ENCODE measurements at places on chromosomes 3 and 15.

DNA sequence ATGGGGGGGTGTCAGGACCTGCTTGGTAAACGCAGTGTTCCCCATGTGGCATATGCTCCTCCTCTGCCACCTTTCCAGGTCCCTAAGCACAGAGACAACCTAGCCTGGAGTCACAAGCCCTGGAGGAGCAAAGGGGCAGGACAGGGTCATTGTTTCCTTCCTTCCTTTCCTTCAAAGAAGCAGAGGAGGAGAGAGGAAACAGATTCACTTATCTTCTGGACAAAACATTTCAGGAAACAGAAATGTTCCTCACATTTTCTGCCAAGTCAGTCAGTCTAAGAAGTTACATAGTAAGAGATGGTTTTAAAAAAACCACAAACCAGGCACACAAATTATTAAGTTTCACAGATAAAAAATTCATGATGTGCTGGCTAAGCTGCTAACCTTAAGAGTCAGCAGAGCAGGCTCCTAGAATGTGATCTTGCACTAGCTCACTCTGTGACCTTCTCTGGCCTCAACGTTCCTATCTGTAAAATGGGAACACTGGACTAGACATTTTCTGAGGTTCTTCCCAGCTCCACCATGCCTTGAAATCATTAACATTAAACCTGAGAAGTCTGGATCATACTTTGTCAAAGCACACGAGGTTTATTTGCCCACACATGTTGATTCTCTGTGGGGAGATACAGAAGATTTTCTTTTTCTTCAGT, 47.9 kb downstream of the ATP13A5 start:
- no peak for DNase-seq

DNA sequence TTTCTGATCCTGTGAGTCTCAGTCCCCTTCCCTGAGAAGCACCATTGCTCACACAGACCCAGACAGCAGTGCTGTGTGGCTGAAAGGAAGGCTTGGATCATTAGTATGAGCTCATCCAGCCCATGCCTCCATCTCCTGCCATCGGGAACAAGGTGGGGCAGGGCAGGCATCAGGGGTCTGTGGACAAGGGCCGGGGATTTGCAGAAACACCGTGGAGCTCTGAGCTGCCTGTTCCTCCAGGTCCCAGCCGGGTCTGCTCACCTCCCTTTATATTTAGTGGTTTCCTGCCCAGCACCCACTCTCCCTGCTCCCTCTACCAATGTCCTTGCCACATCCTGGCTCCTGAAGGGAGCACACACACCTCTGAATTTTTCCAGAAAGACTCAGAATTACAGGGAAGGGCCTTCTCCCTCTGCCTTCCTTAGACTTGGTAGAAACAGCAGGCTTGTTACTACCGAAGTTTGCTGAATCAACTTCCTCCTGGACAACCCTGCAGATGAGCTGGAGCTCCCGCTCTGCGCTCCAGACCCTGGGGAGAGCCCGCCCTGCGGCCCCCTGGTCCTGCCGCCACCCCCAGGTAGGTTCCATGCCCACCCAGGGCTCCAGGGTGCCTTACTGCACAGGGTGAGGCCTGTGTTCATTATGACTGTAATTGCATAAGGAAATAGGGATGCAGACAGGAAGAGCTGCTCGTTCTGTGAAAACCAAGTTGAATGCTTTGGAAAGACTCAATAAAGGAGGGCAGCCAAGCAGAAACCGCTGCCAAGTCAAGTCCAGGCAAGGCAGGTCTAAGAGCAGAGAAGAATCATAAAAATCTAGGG, 128.1 kb downstream of the NSMCE3 start:
- DNase-seq = no peak

GRCh38 chr15:39128746-39129145, 452.1 kb upstream of the THBS1 start:
- DNase-seq = no peak

DNA sequence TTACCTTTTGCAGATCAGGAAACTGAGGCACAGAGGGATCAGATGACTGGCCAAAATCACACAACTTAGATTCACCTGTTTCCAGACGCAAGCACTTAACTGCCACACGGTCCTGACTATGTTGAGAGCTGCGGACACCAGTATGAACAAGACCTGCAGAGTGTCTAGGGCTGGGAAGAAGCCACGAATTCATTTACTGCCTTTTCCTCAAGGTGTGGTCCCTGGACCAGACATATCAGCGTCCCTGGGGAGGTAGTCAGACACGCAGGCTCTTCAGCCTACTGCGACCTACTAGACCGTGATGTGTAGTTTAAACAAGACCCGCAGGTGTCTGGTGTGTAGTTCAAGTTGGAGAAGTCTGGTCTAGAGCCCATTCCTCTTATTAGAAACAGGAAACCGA, 541 bp upstream of the SLC6A11 start:
- no peak for DNase-seq

GRCh38 chr15:82021992-82022391, 23.8 kb downstream of the MEX3B start:
- DNase-seq = no peak

DNA sequence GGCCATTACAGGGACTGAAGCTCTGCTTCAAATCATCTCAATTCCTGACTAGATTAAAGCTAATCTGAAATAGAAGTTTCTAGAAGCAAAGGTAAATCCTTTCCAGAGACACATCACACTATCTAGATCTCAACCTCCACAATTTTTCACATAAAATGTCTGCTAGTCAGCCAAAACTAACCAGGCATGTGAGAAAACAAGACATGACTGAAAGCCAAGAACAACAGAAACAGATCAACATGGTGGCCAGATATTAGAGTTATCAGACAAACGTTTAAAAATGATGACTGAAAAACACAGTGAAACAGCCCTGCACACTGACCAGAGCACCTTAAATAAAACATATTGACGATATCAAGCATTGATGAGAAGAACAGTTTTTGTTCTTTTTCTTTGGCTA, 59.1 kb downstream of the SUMF1 start:
- no peak for DNase-seq

GRCh38 chr3:184470551-184470950, 90.7 kb downstream of the CHRD start:
- DNase-seq = no peak

DNA sequence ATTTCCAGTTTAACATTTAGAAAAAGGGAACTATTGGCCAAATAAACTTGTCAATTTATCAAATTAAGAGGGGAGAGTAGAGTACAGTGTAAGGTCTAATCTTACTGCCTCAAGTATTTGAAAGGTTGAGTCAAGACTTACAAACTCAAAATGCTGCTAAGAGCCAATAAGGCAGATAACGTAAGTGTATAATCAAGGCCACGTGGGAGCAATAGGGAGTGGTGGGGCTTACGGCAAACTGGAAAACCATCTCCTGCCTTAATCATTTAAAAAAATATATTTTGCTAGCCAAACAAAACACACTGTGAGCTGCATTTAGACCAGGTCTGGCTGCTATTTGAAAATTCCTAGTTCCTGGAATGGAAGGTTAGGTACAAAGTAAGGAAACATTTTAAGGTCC, 107.3 kb upstream of the FRMD4B start:
- DNase-seq = no peak

DNA sequence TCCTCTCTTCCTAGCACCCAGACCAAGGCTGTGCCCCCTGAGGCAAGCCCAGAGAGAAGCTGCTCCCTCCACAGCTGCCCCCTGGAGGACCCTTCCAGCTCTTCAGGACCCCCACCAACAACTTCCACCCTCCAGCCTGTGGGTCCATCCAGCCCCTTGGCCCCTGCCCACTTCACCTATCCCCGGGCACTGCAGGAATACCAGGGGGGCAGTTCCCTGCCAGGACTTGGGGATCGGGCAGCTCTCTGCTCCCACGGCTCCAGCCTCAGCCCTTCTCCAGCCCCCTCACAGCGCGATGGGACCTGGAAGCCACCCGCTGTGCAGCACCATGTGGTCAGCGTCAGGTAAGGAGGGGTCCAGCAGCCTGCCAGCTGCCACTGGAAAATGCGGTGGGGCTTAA, 5.6 kb downstream of the DISP2 start:
- no peak for DNase-seq

- DNase-seq = no peak
Observed at GRCh38 chr3:21621181-21621651, 129.8 kb downstream of the ZNF385D start.

DNA sequence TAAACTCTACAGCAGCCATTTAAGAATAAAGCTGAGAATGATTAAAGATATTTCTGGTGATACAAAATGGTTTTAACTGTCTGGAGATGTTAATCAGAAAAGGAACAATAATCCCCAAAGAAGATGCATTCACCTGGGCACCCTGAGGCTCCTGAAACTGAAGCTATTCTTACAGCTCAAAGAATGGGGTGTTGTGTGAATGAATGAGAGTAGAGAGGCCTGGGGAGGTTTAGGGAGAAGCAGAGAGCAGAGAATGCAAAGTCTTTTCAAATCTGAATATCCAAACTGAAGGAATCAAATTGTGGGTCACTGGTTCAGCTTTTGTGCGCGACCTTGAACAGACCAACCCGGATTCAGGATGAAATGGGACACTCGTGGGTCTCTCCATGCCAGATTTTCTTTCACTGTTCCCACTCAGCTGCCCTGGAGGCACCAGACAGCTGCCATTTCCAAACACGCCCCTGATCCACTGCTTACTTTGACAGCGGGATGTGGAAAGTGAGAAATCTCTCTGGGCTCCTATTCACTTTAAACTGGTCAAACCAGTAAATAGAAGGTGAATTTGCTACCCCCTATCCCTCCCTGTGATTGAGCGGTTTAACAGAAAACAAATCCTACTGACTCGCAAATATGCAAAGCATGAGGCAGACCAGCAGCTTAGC, 485.5 kb upstream of the THBS1 start:
- DNase-seq = no peak

DNA sequence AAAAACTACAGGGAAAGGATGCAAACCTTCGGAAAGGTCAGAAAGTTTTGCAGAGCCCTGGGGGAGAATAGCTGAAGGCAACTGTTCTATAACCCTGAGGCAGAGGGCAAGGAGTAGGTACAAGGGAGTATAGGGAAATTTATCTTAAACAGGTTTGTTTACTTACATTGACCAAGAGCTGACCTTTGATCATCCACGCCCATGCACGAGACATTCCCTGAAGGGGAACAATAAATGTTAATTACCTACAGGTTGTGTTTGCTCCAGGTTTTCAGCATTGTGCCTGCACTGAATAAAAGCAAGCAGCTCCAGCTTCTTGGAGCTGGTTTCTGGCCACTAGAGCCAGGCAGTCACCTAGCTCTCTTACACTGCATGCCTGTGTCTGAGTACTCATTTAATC, 524.5 kb upstream of the TGFBR2 start:
- no peak for DNase-seq

- DNase-seq = no peak
Observed at GRCh38 chr15:38547255-38547997, 17.2 kb downstream of the RASGRP1 start.

DNA sequence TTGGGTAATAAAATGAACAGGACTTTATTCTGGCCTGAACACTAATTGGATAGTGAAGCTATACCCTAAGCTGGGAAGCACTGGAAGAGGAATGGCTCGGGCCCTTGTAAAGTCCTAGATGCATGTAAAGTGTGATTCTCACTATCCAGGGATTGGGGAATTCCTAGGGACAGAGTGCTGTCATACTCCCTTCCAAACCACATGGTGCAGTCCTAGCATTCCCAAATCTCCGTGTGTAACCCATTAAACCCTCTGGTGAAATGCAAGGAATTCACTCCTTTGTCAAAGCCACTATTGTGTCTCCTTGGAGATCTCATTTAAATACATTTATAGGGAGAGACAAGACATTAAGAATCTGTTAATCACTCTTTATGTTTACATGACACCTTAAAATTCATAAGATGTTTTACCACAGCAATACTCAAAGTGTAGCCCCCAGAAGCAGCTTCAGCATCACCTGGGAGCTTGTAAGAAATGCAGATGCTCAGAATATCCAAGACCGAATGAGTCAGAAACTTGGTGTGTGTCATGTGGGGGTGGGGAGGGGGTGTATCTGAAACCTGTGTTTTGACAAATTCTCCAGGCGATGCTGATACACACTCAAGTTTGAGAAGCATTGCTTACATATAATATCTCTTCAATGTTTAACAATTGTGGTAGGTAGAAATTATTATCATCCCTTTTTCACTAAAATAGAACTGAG, 121.8 kb upstream of the NPHP3 start:
- DNase-seq = no peak

Measured in tibial artery (tissue), 4 donors.